Activated CD4-positive, CD25-positive, alpha-beta regulatory T cell treated with anti-CD3 and anti-CD28 coated beads, Interleukin-2, amount 50 U/mL, for 24 hours (primary cell): ENCODE measurements at places on chromosomes 4 and X.

DNA sequence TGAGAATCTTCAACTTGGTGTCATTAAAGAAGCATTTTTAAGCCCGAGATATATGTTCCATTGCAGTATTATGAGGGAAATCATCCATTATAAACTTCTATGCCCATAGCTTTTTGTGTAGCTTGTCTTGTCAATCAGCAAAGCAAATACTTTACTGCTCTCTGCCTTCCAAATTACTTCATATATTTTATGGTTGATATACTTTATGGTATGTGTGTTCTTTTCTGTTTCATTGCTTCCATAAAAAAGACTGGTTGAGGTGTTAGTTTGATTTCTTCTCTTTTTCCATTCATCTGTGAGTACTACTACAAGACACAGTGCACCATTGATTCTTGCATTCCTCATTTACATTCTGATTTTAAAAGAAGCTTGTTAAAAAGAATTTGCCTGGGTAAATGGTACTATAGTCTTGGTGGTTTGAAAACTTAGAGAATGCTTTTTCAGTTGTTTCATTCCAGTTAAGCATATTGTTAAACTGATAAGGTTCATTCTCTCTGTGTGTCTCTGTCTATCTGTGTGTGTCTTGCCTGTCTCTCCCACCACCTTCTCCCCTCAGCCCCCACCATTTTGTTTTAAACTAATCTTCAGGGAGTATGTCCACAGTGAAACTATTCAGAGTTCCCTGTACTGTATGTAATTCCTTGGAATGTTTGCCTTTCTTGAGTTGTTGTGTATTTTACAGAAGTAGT is 27.1 kb downstream of the STAG2 start:
- no peak for ATAC-seq

GRCh38 chrX:133444952-133445831 is 29.9 kb upstream of the GPC4 start:
- ATAC-seq, result no peak

- ATAC-seq, result peak; percentile 75
These were observed 168.6 kb downstream of the PTTG2 start for GRCh38 chr4:38128478-38129459.

DNA sequence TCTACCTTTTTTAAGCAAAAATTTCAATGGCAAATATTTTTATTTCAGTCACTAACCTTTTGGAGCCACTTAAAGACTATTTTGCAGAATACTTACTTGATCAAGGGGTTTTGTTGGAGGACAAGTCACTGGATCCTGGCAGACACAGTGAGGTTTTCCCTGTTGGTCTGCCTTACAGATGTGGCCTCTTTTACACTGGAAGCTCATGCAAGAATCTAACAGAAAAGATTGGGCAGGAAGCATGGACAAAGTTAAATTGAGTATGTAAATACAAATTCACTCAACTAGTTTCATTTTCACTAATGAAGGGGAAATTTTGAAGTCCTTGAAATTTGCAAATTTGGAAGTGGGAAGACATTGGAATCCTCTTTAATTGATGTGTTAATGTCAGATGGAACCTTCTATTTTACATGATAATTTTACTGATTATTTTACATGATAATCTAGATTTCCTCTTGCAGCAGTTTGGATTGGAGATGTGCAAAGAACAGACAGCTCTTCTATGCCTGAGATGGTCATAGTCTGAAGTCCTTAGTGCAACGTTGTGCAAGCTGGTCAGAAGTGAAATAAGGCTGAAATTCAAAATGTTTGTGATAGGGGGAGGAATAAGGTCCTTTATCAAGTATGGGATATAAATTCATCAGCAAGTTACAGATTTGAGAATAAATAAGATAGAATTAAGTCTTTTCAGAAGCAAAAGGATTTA is 38.4 kb downstream of the SPARCL1 start:
- ATAC-seq, result no peak

GRCh38 chr4:144681806-144682205 is 35.9 kb downstream of the HHIP start:
- no peak for ATAC-seq

DNA sequence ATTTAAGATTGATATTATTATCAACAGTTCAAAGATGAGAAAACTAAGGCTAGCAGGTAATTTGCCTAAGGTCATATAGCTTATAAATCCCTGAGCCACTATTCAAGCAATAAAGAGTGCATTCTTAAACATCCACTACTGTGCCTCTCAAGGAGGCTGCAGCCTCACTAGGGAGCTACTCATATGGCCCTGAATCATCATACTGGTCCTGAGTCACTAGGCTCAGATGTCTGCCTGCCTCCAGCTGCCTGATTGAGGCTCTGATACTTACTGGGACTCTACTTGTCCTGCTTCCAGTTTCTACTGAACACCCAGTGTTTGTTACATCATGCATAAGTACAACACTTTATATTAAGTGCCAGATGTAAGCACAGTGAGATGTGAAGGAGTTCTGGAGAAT is 110.7 kb downstream of the AASDH start:
- ATAC-seq, result peak; percentile 33

DNA sequence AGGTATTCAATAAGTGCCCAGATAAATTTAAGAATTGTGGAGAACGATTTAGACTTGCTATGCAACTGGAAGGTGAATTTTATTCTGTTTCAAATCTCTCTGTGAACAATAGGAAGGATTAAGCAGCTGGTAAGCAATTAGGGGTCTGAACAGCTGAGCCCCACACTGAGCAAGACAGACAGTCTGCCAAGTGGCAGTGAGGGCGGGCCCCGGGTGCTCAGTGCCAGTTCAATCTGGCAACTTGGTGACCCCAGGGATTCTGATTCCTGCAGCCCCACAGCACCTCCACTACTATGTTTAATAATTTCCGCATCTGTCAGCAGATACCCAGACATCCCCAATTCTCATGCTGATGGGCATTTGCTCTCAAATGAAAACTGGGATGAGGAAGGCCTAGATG is 317.3 kb downstream of the PPP1R2C start:
- no peak for ATAC-seq

- no peak for ATAC-seq
These were observed 396.9 kb downstream of the GASK1B start for GRCh38 chr4:157775971-157776370.

DNA sequence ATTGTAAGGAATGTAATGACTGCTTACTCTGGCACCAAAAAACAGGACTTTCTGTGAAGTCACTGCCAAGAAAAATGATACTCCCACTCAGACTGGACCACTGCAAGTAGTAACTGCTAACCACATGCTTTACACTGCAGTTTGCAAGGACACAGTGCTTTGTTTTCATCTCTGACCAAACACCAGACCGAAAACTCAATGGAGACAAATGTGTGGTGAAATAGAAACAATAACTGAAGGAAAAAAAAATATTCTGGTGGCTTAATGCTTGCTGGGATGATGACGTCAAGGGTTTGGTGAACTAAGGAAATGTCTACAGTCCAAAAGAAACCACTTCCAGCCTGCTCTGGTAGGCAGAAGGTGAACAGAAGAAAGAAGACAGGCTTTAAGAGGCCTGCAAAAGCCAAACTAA is 13.2 kb downstream of the GPC4 start:
- ATAC-seq, result no peak

- ATAC-seq, result no peak
These were observed 41.1 kb upstream of the IBSP start for GRCh38 chr4:87758270-87758669.

GRCh38 chr4:108628411-108628810 is 8.0 kb downstream of the RPL34 start:
- ATAC-seq, result no peak

- ATAC-seq, result no peak
These were observed 48.8 kb upstream of the AMOT start for GRCh38 chrX:112889400-112889799.

- ATAC-seq, result no peak
These were observed 22.8 kb downstream of the RPL9 start for GRCh38 chr4:39435659-39436563.

- no peak for ATAC-seq
These were observed 47.7 kb downstream of the TIGD2 start for GRCh38 chr4:89158884-89159503.

DNA sequence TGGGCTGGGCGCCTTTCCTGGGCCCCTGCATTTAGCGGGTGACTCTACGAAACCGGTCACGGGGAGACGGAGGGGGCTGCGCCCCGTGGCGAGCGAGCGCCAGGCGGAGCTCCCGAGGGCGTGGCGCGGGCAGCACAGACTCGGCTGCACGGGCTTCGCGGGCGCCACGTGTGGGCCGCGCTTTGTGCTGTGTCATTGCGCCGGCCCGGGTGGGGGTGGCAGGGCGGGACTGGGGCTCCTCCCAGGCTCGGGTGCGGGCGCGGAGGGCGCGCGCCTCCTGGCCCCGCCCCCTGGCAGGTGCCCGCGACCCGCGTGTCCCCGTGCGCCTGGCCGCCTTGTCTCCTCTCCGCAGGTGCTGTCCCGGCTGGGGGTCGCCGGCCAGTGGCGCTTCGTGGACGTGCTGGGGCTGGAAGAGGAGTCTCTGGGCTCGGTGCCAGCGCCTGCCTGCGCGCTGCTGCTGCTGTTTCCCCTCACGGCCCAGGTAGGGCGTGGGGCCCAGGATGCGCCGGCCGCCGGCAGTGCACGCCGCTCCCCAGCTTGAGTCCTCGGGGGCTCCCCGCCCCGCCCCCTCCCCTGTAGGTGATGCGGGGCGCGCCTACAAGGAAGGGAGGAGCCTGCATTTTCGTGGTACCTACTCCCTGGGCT is 651 bp downstream of the UCHL1 start:
- peak; percentile 59 for ATAC-seq

GRCh38 chr4:145541346-145541745 is 59.7 kb downstream of the SMAD1 start:
- no peak for ATAC-seq

DNA sequence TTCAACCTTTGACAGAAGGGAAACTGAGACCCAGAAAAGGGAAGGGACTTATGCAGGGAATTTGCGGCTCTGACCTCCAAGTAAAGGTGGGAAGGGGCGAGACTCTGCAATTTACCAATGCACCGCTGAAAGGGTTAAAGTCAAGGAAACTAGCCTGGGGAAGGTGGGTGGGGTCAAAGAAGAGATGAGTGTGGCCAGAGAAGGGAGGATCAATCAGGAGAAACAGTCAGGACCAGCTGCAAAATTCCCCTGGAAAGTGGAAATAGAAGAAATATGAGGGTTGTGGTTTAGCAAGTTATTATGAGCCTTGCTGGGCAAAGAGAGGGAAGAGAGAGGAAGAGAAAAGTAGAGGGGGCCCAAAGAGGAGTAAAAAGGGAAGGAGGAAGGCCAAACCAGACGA is 30.5 kb downstream of the STARD8 start:
- ATAC-seq, result no peak

DNA sequence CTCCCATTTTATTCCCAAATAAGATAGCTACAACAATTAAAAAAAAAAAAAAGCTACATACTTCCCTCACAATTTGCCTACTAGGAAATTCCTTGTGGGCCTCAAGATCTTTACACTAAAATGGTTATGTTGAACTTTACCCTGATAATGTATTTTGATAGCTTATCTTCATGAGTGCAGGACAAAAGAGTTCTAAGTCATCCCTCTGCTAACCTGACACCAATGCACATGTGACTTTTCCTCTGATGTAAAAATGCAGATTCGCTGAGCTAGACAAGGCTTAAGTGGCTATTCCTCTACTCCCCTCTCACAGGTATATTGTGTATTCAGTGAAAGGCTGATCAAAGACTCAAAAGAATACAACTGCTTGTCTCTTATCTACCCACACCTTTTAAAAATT is 22.5 kb downstream of the ELF2 start:
- ATAC-seq, result no peak

- ATAC-seq, result no peak
These were observed 101.6 kb downstream of the PDE5A start for GRCh38 chr4:119526786-119527550.

DNA sequence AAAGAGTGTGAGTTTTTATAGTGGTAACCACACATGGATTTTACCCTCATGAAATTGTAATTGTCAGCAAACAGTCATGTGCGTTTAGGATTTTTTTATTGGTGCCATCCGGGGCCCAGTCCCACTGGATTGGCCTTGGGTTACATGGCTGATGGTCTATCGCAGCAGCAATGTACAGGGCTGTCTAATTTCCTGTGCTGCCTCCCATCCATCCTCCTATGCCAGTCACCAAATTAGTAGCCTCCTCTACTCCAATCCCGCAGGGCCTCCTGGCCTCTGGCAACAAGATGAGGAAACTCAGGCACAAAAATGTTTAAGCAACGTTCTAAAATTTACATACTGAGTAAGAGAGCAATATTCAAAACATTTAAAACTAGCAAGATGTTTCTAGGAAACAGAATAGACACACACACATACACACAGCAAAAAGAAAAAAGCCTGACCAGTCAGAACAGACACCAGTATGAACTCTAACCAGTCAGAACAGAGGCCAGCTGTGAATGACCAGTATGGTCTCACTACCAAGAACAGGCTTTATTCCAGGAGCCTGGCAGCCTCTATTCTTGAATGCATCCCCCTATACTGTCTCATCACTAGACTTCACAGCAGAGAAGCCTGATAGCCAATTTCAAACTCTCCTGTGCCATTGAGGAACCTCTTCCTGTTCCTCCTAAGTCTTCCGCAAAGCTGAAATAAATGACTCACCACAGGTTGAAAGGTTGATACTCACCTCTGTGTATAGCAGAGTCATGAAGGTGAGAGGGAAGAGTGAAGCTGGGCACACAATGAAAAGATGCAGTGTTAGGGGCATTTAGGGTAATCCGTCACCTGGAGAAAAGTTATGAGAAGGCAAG is 42.6 kb downstream of the CHRNA9 start:
- ATAC-seq, result peak; percentile 30

DNA sequence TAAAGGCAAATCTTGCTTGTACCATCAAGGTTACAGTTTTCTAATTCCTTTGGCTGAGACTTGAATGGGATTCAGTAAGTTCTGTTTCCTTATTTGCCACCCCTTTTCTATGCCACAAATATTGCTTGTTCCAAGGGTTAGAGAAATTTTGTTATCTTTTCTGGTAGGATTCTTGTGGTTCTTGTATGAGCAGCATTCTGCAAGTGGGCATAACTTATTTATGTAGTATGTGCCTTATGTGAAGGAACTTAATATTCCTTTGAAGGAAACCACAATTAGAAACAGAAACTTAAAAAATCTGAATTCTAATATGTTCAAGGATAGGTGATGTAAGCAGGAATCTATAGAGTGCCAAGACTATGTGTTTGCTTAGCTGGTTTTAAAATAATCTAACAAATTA is 53.1 kb upstream of the TSPAN5 start:
- ATAC-seq, result no peak

DNA sequence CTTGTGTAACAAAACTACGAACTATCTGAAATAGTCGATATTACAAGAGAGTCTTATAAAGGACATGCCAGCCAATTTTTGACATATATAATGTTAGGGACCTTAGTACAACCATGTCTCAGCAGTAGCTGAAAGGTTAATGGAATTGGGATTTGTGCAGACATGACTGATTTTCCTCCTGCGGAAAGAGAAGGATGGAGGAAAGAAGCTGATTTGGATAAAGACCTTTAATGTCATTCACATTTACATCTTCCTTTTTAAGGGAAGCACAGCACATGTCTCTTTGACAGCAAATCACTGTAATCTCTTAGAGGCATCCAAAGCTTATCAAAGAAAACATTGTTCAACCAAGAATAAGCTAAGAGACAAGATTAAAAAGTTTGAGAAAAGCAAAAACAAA is 1976.2 kb upstream of the IGFBP7 start:
- no peak for ATAC-seq

- ATAC-seq, result no peak
These were observed 57.8 kb upstream of the GPRIN3 start for GRCh38 chr4:89365375-89365774.
